ENCODE measurements at places on chromosomes 1 and 21. TPM values are rescaled to one million over a fixed set of nuclear protein-coding genes. Genes with fewer than 3 reads are reported as not detected.

- no peak for DNase-seq
Observed at GRCh38 chr1:152003846-152004442, 10.3 kb upstream of the S100A10 start.

CYP4A11 gene
- total RNA-seq: not detected

AADACL3 gene
- total RNA-seq: not detected

GRCh38 chr1:87702455-87702854 lies 373.8 kb downstream of the LMO4 start:
- DNase-seq: no peak

GRCh38 chr1:208238710-208239472 lies 5.3 kb downstream of the PLXNA2 start:
- DNase-seq: peak; percentile 76

- DNase-seq: no peak
Observed at GRCh38 chr1:77833521-77834100, 54.2 kb downstream of the MIGA1 start.

GRCh38 chr1:219041818-219042217 lies 131.9 kb upstream of the LYPLAL1 start:
- peak; percentile 17 for DNase-seq

SGIP1 gene
- 68.9 TPM for total RNA-seq

- DNase-seq: no peak
Observed at GRCh38 chr1:189530162-189530561, 947.5 kb downstream of the BRINP3 start.

DNA sequence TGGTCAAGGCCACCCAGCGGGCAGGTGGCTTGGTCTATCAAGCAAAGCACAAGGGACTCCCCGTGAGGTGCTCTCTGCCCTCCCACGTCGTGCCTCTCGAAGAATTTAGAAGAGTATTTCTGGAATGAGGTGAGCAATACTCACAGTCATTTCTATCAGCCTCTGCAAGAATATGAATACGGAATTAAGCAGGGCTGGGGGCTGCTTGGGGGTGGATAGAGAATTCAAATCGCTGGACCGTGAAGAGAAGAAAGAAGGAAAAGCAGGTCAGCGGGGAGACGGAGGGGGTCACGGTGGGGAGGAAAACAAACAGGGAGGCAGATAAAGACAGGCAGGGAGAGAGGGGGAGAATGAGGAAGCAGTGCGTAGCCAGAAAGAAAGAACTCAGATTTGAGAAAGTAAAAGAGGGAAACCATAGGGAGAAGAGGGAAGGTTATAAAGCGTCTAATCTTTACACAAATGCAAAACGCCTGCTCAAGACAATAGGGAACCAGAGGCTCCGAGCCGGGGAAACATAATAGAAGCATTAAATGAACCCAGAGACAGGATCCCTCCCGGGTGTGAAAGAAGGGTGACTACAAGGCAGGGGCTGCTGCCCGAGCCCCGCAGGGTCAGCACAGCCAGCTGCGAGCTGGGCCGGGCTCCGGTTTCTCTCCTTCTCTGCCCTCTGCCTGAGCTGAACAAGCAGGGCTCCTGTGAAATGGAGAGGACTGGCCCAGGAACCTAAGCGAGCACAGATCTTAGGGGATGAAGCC lies 2.1 kb upstream of the EDN2 start:
- no peak for DNase-seq

- DNase-seq: peak; percentile 33
Observed at GRCh38 chr1:100455478-100456072, 82.4 kb upstream of the GPR88 start.

LORICRIN gene
- not detected for total RNA-seq

Measured in endothelial cell of umbilical vein (primary cell).